ENCODE measurements at places on chromosomes 7 and 10.

GRCh38 chr7:130384841-130385599 lies 4.7 kb downstream of the CPA1 start:
- DNase-seq: no peak

DNA sequence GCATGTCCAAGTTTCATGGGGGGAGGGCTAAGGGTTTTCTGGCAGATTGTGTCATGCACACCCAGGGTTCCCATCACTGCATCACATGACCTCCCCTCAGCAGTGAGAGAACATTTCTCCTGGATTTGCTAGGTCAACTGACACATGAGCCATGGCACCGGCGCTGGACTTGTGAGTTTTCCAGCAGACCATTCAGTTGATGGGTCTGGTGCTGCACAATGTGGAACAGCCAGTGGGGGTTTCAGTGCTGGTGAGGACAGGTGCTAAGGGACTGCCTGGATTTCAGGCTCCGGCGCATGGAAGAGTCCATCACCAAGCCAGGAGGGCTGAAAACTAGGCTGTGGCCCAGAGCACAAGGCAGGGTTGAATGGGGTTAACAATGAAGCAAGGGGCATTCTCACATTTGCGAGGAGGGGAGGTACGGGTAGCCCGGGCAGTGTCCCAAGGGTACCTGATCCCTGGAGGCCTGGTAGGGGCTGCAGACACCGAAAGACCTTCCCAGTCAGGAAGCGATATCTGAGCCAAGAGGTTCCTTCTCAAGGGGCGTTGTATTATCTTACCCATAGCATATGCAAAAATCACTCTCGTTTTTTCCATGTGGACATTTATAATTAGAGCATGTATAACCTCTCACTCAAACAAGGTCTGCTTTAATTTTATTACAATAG lies 203.0 kb downstream of the TNS3 start:
- DNase-seq: no peak

DNA sequence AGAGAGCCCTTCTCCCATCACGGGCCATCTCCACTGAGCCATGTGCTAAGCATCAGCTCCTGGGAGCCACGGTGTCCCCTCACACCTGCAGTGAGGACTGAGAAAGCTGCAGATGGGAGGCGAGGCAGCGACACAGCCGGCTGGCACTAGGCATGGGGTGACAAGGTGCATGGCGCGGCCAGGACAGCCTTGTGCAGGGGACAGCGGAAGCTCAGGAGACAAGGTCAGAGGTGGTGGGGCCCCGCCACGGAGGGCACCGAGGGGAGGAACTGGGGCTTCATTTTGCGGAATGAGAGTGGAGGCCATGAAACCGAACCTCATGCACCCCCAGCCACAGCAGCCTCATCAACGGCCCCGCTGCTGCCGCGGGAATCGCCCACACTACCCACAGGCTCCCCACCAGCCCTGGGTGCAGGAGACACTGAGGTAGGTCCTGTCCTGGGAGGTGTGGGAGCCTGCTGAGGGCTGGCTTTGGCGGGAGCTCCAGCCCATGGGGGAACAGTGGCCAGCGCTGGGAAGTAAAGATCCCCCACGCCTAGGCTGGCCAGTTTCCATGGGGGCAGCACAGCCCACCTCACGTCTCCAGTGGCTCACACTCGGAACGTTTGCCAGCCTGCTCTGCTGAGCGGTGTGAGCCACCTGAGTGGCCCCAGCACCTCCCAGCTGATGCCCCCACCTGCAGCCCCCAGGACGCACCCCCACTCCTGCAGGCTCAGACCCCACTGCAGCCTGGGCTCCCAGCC lies 71.2 kb upstream of the INSIG1 start:
- DNase-seq: no peak

GRCh38 chr7:147771344-147771743 lies 819.2 kb upstream of the C7orf33 start:
- DNase-seq: no peak

GRCh38 chr7:131122394-131122793 lies 205.3 kb upstream of the MKLN1 start:
- no peak for DNase-seq

DNA sequence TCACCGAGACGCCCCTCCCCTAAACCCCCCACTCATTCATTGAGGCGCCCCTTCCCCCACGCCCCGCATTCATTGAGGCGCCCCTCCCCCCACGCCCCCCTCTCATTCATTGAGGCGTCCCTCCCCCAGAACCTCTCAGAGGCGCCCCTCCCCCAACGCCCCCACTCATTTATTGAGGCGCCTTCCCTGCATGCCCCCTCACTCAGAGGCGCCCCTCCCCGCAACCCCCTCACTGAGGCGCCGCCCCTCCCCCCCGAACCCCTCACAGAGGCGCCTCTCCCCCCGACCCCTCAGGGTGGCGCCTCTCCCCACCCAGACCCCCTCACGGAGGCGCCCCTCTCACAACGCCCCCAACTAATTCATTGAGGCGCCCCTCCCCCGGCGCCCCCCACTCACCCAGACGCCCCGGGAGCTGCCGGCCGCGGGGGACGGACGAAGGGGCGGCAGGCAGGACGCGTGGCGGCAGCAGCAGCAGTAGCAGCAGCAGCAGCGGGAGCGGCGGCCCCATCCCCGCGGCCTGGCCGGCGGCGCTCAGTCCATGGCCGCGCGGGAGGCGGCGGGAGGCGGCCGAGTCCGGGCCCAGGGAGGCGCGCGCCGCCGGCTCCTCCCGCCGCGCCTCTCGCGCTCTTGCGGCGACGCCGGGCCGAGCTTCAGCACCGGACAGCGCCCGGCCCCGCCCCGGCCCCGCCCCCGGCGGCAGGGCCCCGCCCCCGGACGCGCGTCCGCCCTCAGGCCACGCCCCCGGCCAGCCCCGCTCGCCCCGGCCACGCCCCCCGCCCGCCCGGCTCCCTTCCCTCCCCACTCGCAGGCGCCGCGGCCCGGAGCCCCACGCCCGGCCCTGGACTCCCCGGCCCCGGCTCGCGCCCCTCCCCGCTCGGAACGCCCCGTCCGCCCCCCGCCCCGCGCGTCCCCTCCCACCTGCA lies at the start of gene PTPRN2:
TSS of gene PTPRN2 (minus strand) at position 662 of the 923 bp plus-strand sequence.
- peak; percentile 44 for DNase-seq

DNA sequence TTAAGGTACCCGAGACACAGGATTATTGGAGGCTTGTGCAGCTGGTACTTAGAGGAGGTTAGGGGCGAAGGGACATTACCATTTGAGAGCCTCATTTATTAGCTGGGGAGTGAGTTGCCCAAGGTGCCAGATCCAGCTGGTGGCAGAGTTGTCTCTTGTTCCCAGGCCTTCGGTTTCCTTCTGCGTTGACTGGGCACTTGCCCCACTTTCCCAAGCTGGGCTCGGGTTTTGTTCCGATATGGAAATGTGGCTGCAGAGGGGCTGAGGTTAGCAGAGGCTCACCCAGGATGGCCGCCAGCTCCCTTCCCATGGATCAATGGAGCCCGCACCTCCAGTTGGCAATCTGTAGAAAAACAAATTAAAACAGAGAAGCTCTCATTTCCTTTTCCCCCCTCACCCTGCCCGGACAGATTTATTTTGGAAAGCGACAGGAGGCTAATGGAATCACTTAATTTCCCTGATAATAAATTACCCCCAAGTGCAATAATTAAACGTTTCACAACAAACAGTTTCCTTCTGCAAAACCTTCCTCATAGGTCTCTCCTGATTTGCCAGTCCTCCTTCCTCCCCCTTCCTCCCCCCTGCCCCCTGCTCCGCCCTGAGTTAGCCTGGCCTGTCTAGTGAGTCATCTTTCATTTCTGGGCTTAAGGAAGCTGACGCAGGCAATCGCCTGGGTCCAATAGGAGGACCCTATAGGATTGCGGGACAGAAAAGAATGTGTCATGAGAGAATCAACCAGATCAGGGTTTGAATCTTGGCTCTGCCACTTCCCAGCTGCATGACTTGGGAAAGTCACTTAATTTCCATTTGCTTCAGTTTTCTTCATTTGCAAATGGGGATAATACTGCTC lies 51.7 kb downstream of the ADRA2A start:
- no peak for DNase-seq

DNA sequence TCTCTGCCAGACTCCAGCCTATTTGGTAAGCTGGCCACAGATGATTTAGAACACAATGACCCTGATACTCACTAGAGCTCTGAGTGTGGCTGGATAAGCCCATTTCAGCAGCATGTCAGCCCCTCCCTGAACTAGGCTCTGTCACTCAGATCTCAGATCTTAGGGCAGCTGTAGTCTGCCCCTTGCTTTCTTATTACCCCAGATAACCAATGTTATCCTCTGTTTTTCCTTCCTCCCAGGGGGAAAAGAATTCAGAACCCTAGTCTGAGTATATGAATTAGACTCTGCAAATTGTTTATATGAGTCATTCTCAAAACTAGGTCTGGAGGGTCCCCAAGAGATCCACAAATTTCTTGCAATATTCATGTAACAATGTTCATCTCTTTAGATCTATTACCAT lies 286.2 kb downstream of the KCNMA1 start:
- DNase-seq: no peak

DNA sequence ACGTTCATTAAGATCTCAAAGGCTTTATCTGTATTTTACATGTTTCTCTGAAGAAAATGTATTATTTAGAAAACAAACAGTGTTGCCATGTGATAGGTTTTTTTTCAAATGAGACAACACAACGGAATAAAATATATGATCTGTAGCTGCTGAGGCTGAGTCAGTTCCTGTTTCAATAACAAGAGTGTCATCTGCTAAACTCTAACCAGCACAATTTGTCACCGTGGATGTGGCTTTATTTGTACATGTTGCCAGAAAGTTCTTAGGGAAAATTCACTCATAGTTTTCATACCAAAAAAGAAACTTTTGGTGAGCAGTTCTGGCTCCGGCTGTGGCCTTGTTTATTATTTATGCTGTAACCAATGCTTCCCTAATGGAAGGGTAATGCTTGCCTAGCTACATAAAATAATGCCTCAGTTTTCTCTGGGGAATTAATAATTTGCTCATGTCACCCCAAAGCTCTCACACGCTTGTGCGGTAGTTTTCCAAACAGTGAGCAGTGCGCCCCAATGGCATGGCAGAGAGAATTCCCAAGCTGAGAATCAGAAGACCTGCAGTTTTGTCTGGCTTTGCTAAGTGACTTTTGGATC lies 20.3 kb upstream of the KLF6 start:
- no peak for DNase-seq

DNA sequence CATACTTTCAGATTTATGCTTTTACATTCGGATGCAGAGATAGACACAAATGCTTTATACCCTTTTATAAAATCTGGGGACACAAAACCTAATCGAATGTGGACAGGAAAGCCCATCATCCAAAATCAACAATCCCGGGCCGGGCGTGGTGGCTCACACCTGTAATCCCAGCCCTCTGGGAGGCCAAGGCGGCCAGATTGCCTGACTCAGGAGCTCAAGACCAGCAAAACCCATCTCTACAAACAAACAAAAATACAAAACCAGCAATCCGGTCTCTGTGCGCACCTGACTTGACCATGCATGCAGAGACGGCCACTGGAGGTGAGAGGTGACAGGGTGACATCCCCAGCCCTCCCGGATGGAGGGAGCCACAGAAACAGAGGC lies 13.5 kb downstream of the COBL start:
- no peak for DNase-seq

GRCh38 chr10:78718032-78718572 lies 350.7 kb upstream of the ZMIZ1 start:
- DNase-seq: no peak

DNA sequence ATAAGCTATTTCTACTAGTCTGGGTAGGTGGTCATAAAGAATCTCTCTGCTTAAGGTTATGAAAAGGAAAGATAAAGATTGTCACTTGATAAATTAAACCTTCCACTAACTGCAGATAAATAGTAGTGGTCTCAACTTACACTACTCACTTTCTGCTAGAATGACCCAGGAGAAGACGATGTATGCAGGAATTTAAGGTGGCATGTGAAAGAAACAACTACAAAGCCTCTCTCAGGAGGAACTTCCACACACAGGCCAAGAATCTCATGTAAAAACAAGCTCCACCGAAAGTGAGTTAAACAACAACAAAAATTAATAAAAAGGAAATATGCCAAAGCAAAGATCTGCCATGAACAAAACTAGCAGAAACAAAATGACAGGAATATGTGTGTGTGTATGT lies 165.4 kb downstream of the CDC14C start:
- no peak for DNase-seq

DNA sequence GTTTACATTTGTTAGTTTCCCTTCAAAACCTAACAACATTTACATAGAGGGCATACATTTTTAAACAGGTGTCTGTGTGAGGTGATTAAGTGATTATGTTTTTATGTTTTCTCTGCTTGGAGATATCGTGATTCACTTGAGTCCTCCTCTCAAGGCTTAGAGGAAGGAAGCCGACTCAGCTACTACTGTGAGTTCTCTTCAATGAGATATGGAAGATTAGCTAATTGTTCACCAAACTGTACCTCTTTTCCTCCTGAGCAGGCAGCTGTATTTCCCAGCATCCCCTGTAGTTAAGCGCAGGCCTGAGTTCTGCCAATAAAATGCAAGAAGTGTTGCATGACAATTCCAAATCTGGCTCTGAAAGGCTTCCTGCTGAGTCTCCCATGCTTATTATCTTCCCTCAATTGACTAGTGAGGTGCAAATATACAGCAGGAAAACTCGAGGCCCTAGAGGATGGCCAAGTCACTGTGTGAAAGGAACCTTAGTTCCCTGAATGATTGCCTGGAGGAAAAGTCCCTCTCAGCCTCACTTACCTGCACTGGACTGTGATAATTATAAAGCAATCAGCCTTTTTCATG lies 528.7 kb downstream of the GRM8 start:
- no peak for DNase-seq

DNA sequence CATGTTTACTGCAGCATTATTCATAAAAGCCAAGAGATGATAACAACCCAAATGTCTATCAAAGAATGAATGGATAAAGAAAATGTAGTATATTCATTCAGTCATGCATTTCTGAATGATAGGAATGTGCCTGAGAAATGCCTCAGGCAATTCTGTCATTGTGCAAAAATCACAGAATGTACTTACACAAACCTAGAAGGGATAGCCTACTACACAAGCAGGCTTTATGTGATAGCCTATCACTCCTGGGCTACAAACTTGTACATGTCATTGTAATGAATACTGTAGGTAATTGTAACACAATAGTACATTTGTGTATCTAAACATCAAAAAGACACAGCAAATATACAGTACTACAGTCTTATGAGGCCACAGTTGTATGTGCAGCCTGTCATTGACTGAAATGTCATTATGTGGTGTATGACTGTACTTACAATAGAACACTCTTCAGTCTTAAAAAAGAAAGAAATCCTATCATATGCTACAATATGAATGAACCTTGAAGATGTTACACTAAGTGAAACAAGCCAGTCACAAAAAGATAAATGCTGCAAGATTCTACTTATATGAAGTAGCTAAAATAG lies 141.8 kb upstream of the GPR22 start:
- no peak for DNase-seq

DNA sequence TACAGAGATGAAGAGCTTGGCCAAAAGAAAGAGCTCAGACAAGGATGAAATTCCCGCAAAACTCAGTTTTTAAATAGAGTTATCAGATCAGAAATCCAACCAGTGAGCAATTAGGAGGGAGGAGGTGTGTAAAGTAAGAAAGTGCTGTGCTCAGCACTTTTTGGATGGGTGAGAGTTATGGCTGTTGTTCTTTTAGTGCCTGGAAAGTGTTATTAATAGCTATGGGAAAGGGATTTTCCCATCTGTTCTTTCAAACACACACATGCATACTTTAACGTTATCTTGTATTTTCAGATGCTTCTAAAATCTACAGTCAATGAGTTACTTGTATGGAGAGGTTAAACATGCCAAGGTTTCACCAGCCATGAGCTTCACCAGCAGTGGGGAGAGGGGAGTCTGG lies 107.3 kb upstream of the TMEM72 start:
- DNase-seq: no peak

- DNase-seq: no peak
Measured at GRCh38 chr10:15046626-15047025, 2.9 kb downstream of the OLAH start.

Data from stimulated activated CD8-positive, alpha-beta memory T cell treated with anti-CD3 and anti-CD28 coated beads, Interleukin-2, amount 100 ng/mL, for 48 hours (primary cell).